ENCODE measurements at places on chromosomes 12 and 14.

- no peak for DNase-seq
Measured at GRCh38 chr14:34258318-34258717, 203.7 kb downstream of the SPTSSA start.

DNA sequence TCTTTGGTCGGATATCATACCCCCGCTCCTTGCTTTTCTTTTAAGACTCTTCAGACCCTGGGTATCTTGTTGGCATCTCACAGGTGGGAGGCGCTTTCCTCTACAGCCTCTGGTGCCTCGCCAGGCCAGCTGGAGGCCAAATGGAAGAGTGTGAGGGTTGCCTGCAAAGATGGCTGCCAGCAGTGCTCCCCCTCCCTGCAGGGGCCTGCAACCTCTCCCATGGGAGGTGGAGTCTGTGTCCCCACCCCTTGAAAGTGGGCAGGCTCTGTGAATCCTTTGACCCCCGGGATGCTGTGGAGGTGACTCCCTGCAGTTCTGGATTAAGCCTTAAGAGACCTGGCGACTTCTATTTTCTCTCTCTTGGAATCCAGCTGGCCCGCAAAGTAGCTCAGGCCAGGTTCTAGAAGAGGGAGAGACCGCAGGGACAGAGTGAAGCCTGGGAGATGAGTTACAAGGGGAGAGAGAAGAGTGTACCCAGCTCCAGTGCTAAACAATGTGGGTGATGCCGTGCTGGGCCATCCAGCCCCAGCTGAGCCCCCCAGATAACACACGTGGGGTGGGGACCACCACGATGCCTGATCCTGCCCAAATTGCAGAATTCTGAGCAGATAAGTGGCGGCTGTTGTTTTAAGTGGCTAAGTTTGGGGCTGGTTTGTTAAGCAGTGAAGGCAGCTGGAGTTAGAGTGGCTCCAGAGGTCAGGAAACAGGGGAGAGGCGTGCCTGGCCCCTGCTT is 37.9 kb upstream of the NCOR2 start:
- DNase-seq = no peak

- no peak for DNase-seq
Measured at GRCh38 chr12:96448300-96448699, 41.1 kb upstream of the CFAP54 start.

DNA sequence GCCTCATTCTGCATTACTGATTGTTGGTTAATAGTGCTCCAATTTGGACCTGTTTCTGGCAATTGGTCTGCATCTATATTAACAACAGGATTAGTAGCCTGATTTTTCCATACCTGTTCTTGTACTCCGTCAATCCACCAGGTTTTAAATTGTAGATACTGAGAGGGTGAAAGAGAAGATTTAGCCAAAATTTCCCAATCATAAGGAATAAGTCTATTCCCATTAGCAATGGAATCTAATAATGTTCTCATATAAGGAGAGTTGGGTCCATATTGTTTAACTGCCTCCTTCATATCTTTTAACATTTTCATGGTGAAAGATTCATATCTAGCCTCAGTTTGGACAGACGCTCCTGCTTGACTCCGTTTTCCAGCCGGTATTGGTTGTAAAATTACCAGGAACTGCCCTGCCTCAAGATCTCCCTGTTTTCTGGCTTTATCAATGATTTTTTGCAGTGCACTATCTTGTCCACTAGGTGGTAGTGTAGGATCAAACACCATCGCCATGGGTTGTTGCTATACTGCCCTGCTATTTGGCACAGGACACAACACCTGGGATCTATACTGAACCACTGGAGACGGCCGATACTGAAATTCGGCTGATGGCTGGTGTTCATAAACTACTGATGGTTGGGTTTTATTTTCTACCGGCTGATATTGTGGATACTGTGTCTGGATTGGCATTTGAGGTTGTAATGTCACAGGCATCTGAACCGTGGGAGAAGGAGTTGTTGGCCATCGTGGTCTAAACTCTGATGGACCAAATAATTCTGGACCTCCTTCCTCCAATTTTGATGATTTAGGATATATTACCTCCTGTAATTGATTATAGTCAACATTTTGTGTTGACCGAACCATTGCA is 25.2 kb downstream of the DHRS4L2 start:
- DNase-seq = peak; percentile 47

DNA sequence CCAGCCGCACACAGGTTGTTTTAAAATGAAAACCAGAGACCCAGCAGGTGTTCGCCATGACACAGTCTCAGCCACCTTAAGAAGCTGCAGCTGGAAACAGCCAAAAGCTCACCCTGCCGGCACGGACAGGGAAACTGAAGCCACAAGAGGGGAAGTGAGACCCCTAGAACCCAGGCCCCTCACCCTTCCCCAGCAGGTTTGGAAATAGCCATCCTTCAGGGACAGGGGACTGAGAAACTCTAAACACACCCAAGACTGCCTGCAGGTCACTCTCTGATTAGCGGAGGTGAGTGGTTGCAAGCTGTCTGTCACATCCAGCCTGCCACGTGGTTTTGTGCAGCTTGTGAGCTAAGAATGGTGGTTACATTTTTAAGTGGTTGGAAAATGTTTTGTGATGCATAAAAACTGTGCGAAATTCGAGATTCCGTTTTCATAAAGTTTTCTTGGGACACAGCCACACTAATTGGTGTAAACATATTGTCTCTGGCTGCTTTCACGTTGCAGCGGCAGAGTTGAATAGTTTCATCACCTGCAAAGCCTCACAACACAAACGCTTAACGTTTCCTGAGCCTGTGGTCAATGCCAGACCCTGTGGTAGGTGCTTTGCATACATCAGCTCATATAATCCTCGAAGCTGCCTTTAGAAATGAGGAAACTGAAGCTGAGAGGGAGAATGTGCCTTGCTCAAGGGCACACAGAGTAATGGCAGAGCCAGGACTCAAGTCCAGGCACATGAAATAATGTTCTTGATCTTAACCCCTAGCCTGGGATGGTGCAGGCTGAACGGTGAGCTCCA is 1.7 kb upstream of the SELPLG start:
- DNase-seq = no peak

DNA sequence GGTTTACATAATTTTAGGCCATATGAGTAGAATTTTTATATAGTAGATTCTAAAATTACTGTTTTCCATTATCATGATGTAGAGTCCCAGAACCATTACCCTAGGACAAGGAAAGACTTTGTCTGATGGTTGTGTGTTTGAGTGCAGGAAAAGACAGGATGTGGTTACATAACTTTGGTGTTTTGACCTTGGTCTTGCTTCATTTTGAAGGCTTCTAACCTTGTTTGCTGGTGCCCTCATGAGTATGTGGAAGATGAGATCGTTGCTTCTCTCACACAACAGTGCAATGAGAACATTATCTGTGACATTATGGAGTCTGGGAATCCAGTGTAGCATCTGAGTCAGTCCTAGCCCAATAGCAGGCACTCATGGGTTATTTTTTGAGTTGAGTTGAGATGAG is 106.2 kb downstream of the IGF1 start:
- no peak for DNase-seq

DNA sequence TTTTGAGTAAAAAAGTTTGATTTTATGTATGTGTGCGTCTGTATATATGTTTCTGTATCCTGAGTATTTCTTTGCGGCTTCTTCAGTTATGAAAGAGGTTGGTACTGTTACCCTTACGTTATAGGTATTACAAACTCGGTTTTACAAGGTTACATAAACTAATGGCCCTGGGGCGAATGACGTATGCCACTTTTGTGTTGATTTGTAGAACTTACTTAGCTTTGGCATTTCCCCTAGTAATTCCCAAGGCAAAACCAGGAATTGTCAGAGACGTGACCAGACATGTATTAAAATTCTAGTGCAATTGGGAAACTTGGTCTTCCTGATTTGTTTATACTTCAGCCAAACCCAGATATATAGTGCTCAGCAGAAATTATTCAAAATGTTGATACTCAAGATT is 93.3 kb downstream of the DUSP16 start:
- no peak for DNase-seq

Measured in brain (organoid and tissue), 16 donors.